DMS79 treated with DMSO at 0.1 percent for 48 hours (cell line): ENCODE measurements at places on chromosomes 11 and 22.

DNA sequence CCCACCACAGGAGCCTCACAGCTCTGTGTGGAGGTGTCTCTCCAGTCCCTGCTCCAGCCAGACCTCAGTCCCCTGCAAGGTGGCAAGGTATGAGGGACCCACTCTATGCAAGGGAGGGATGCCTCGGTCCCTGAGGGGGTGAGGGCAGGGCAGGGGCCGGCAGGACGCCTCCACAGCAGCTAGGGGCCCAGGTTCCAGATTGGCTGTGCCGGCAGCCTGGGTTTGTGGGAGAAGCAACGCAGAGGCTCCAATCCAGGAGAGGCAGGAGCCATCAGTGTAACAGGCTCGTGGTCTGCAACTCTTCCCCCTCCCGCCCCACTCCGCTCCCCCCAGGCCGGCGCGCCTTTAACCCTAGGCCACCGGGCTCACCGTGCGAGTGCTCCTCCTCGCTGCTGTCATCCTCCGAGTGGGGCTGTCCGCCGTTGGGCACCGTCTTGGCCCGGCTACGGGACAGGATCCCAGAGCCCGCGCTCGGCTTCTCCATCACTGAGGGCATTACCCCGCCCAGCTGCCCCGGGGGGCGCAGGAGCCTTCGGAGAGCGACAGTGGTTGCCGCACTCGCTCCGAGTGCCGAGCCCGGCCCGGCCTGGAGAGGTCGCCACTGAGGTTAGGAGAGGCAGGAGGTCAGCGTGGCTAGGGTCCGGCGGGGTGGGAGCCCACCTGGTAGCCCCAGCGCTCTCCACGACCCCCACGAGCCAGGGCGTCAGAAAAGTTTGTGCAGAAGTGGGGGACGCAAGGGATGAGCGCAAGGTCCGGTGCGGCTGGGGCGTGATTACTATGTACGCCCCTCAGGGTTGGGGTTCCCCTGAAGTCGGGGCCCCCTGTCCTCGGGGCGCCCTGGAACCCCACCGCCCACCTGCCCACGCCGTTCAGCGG, 765 bp downstream of the RCOR2 start:
- DNase-seq: peak; percentile 47

GRCh38 chr11:96335388-96335787, 7.6 kb downstream of the MAML2 start:
- DNase-seq: peak; percentile 57

DNA sequence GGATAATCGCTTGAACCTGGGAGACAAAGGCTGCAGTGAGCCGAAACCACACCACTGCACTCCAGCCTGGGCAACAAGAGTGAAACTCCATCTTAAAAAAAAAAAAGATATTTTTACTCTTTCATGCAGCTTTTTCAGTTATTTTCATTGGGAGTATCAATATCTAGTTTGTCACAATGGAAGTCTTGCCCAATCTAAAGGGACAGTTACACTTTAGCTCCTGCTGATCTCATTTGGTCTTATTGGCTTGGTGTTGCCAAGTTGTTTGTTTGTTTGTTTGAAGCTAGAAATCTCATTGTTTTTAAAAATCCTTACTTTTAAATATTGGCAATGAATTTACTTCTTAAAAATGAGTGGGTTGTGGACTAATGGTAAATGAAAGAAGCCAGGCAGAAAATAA, 24.7 kb downstream of the CEP295 start:
- no peak for DNase-seq

GRCh38 chr22:37848587-37849088, 581 bp upstream of the EIF3L start:
- DNase-seq: no peak

- DNase-seq: no peak
These were observed 202.8 kb upstream of the SEZ6L start for GRCh38 chr22:25966448-25966913.
